ENCODE measurements at places on chromosomes 6 and 20.
A peak's percentile ranks its signal among the peaks of the same experiment; 100 is the strongest.

DNA sequence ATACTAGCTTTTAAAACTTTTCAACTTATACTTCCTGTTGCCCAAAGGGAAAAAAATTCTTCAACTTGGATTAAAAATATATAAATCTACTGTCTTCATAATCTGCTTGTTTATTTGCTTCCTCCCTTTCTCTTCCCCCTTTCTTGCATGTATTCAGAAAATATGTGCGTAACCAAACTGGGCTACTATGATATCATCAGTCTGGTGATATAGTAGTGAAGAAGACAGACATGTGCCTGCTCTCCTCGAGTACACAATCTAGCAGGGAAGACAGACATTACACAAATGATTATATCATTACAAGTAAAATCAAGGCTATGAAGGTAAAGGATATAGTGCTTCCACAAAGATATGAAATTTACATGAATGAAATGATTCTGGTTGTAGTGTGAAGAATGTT is 31.0 kb downstream of the IBTK start:
- DNase-seq: no peak

DNA sequence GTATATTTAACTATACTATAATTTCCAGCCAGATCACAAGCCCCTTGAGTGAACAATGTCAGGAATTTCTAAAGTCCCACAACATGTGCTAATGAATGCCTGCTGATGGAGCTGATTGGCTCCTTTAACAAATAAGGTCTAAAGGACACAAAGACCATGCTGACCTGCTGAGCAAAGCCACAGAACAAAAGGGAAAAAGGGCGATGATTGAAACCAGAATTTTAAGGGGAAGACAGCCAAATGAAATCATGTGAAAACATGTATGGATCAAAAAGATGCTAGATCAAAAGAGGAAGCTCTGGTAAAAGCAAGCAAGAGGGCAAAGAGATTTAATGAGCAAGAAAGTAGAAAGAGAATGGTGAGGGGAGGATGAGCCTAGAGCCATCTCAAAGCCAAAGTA is 105.6 kb downstream of the DCDC2 start:
- no peak for DNase-seq

DNA sequence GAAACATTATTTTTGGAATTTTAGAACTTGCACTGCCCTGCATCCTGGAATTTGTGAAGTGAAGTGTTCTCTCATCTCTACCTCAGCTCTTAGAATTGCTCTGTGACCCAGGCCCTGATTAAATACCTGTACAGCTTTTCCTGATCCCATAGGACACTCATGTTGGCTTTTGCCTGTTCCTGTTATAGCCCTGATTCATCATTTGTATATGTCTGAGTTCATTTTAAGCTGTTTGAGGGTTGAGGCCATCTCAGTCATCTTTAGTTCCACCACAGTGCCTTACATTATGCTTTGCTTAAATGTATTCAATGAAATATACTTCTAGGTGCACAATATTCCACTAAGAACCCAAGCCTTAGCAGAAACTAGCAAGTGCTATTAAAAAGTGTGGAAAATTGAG is 26.4 kb downstream of the ZFAND3 start:
- DNase-seq: no peak

GRCh38 chr6:72621291-72622093 is at the start of gene KCNQ5:
KCNQ5 (plus strand) TSS chr6:72622064.
- DNase-seq: no peak

DNA sequence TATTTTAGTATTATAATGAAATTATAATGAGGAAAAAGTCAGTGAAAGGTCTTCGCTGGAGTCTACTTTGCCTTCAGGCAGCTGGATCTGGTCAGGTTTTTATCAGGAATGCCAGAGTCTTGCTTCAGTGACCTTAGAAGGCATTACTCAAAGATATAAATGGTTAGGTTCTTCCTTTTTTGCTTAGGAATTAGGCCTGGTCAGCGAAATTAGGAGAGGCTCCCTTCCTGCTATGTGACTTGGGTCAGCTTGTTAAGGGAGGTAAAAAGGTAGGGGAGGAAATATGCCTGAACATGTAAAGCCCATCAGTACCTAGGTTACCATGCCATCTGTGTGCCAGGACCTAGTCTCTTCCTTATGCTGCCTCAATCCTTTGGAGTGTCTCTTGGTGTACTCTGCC is 115.1 kb downstream of the OTOR start:
- DNase-seq: no peak

GRCh38 chr6:139699911-139700310 is 325.5 kb upstream of the CITED2 start:
- DNase-seq: no peak

DNA sequence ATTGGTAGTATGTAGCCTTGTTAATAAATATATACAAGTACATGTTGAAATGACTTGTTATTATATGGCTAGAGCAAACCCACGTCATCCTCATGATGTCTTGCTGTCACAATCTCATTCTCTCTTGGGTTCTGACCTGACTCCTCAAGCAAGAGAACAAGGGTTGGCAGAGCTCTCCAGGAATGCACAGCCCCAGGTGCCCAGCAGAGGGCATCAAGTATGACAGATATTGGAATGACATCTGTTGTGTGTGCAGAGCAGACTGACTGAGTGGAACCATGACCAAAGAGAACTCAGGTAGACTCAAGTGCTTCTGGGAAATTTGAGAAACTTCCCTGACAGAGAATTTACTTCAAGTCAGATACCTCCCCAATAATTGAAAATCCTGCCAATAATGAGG is 90.6 kb downstream of the PAX1 start:
- no peak for DNase-seq

DNA sequence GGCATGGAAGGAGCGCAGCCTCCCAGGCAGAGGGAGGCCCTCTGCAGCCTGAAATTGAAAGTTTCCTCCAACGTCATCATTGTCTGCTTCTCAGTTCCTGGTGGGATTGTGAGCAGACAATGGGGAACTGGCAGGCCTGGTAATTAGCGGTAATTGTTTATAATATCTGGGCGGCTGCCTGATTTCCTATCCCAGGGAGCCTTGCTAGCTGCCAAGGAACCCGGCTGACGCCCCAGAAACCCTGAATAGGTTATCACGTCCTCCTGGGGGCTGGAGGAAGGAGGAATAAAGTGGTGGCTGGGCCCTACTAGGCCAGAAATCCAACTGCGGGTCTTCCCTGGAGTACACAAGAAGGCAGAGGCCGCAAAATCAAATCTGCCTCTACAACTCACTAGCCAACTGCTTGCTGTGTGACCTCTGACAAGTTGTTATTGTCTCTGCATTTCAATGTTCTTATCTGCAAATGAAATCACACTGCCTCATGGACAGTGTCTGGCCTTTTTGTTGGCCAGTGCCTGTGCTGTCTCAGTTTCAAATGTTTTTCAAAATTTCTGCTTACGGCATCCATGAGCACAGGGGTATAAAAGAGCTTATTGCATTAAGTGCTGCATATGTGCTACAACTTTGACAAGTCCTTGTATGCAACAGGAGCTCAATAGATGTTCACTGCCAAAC is 16.9 kb downstream of the KCNK15 start:
- DNase-seq: no peak

GRCh38 chr6:17032988-17033634 is 68.7 kb upstream of the STMND1 start:
- peak; percentile 89 for DNase-seq

DNA sequence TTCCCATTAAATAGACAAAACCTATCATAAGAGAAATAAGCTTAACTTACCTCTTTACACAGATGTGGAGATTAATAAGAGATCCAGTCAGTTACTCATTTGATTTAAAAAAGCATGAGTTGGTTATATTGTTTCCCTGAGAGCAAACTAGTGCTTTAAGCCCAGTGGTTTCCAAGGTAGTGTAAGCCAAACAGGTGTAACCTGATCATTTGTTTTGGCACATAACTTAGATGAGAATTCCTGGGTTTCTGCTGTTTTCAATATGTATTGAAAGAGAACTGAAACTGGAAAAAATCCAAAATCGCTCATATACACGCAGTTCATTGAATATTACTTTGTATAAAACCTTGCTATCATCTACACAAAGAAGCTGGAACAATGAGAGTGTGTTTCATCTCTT is 30.5 kb upstream of the SMIM8 start:
- no peak for DNase-seq

DNA sequence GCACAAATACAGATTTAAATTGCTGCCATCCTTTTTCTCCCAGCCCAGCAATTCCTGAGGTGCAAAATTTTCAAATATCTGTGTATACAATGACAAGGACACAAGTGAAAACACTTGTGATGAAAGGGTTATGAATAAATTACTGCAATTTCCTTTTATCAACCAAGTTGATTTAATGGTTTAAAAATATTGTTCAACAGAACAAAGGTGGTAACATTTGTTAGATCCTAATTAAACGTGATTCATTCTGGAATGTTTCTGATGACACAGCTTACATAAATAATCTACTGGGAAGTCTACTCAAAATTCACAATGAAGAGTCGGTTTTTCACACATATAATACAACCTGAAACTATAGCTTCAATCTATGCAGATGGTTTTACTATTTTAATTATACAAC is 17.1 kb downstream of the B4GALT5 start:
- no peak for DNase-seq

DNA sequence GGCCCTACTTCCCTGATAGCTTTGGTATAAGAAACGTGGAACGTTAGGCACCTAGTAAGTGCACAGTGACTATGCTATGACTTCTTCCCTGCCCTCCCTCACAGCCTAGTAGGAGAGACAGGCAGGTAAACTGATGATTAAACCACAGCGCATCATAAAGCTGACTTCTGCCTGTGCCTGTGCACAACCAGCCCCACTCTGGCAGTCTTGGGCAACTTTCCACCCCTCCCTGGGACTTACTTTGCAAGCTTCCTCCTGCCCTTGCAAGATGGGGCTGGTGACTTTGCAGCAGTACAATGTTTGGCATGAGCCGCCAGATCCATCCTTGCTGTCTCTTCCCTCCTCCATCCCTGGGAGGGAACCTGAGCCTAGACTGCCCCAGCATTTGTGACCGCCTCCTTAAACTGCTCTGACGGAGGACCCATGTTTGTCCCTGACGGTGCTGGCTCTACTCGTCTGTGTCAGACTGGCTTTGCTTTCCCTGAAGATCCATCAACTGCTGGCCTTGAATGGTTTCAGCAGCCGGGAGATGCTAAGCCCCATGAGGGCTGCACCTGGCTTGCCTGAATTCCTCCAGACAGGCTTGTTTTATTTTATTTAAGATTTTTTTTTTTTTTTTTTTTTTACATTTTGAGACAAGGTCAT is 36.1 kb downstream of the EFCAB8 start:
- no peak for DNase-seq

DNA sequence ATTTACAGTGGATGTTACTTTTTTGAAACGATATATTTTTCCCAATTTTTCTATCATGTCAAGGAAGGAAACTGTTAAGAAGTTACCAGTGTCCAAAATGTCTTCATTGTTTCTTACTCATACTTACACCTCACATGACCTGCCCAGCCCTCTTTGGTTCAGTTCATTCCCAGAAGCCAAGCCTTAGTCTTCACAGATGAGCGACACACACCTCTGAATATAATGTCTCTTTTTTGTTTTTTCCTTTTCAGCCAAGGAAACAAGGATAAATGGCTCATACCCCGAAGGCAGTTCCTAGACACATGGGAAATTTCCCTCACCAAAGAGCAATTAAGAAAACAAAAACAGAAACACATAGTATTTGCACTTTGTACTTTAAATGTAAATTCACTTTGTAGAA is 225.2 kb downstream of the SMOC2 start:
- DNase-seq: no peak

DNA sequence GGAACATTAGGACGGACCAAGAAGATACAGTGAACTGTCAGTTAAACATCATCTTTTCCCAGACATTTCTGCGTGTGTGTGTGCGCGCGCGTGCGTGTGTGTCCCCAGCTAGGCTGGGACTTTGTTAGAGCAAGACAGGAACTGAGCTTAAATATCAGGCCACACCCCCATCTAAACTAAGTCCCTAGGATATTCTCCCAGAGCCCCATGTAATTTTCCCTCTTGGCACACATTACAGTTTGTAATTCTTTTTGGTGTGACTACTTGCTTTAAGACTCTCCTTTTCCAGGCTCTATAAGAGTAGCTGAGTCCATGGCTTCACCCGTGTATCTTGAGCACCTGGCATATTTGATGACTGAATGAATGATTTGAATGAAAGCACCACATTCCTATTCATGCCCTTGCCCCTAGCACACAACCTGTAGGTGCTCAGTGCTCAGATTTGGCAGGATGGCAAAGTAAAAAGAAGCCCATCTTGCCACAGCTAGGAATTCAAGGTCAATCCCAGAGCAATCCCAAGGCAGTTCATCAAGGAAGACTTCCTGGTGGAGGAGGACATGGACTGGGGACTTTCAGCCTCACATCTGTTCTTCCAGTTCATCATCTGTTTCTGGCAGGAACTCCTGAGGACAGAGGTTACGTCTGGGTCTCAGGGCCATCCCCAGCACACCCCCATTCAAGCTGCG is 69.2 kb downstream of the MRPL14 start:
- no peak for DNase-seq

DNA sequence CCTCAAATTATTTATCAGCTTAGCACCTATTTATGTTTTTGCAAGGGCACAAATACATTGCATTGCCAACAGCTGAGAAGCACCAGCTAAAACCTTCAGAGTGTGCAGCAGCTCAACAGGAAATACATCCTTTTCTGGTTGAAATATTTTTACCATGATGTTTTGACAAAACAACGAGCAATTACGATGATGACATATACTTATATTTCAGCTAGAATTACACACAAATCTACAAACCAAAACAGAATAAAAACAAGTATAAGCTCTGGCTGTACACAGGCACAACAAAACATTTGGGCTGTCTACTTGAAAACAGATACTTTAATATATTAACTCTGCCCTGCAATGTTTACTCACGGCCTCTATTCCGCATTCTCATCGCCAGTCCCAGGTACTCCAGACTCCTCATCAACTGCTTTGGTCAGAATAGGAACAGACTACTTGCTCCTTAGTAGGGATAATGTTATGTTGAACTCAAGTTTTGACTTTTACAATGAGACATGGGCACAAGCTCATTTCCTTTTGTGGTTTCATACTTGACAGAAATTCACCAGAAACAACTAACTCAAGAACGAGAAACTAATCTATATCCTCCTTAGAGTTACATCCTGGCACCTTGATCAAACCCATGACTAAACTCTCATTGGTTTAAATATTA is 377.6 kb downstream of the ESR1 start:
- no peak for DNase-seq

- DNase-seq: no peak
Observed at GRCh38 chr6:66838764-66839163, 1131.7 kb upstream of the EYS start.

DNA sequence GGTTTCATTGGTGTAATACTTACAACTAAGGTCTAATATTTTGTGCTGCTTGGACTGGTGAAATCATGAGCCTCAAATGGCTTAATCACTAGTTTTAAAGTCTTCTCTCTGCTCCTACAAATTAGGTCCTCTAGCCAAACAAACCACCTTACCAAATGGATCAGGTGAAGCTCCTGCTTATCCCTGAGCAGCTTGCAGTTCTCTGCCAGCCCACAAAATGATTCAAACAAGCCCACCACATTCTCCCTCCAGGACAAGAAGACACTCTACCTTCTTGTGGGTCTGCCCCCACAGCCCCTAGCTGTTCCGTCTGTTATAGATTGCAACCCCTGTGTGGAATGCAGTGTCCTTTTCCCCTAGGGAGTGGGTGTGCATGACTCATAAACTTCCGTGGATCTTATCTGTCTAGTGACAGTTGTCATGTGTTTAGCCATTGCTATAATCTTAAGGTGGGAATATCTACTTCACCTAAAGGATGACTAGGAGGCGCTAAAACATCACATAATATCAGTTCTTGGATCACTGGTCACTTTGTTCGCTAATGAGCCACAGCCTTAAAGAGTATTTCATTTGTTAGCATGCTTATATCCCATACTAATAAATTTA is 940.5 kb upstream of the MANEA start:
- DNase-seq: peak; percentile 6

- DNase-seq: no peak
Observed at GRCh38 chr6:255751-256083, 36.6 kb upstream of the DUSP22 start.

GRCh38 chr20:47927944-47928343 is 142.7 kb upstream of the SULF2 start:
- DNase-seq: no peak
